T-cell (primary cell): ENCODE measurements at places on chromosomes 6 and 20.

- no peak for DNase-seq
Observed at GRCh38 chr6:98787961-98788360, 46.4 kb upstream of the POU3F2 start.

DNA sequence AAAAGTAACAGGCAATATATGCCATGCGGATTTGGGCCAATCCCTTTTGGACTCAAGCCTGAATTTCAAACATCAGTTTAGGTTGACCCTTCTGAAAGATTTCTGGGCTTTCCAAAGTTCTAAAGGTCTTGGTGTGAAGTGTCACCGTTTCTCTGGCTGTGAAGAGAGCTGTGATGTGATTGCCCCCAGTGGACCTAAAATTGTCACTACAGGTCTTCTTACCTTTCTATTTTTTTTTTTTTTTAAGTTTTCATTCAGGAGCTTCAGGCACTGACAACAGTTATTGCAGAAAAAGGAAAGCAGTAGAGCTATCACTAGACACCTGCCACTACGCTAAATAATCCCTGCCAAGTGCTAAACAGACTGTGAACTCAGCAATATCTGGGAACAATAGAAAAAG is 75.7 kb upstream of the OPRM1 start:
- DNase-seq: no peak

DNA sequence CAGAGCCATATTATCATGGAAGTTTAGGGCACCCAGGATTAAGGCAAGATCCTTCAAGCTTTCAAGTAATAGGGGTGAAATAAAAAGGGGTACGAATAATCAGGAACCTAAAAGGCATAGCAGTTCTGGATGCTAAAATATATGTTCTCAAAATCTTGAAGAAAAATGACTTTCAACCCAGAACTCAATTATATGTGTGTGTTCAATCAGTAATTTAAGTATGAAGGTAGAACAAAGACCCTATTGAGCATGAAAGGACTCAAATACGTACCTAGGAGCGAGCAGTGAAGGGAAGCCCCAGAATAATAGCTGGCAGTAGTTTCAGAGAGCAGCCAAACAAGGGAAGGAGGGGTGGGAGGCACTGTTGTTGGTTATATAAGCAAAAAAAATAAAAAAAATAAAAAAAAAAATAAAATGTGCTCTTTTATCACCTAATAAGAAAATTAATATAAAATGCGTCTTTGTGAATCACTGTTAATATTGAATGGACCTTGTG is 45.4 kb downstream of the MYO6 start:
- DNase-seq: no peak

DNA sequence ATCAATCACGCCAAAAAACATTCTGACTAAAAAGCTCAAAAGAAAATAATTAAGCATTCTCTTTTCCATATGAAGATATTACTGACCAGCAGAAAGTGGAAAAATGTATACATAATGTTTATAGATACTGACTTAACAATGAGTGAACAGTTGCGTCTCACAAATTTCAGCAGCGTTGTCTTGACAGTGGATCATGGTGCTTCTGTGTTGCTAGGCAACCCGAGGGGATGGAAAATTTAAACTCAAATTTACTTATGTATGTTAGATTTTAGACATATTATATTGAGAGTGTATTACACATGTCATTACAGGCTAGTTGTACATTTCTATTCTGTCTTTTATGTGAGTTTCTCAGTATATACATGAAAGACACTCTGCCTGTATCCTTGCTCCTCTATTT is 110.2 kb downstream of the LAMA2 start:
- DNase-seq: no peak

DNA sequence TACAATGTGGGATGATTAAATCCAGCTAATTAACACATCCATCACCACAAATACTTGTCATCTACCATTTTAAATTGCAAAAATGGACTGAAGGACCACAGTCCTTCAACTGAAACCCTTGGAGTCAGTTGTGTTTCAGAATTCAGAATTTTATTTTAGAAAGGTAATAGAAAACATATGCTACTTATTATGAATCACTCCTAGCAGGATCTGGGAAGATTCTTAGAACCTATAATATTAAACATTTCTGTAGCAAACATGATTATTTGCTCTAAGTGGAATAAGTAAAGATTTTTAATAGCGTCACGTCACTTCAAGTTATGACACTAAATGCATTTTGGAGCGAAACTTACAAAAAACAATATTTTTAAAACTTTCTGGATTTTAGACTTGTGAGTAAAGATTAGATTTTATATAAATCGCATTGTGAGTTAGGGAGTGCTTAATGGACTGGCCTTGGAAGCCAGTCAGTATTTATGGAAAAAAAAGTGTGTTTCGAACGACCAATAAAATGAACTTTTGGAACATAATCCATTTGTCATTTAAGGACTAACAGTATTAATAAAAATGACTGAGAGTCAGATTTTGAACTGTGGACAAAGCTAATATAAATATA is 71.8 kb upstream of the PHACTR2 start:
- DNase-seq: no peak

GRCh38 chr6:110190726-110191125 is 10.5 kb downstream of the CDC40 start:
- DNase-seq: no peak

DNA sequence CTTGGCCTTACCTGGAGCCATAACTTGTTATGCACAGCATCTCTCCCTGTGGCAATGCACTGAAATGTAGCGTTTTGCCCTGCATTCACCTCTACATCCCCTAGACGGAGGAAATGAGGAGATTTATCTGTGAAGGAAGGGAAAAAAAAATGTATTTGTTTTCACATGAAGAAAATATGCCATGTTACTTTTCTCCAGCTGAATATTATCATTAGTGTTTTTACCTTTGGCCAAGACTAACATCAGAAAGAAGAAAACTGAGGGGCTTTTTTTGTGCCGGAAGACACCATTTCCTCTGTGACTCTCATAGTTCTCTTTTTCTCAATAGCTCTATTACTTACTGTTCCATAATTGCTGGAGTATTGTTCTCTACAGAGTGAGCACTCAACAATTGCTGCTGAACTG is 280.4 kb downstream of the PTPRK start:
- DNase-seq: no peak
